ENCODE measurements at places on chromosomes 12 and 14. TPM values are rescaled to one million over a fixed set of nuclear protein-coding genes. Genes with fewer than 3 reads are reported as not detected.

- DNase-seq = no peak
Observed at GRCh38 chr14:99272899-99273765, 1.1 kb upstream of the BCL11B start.

DNA sequence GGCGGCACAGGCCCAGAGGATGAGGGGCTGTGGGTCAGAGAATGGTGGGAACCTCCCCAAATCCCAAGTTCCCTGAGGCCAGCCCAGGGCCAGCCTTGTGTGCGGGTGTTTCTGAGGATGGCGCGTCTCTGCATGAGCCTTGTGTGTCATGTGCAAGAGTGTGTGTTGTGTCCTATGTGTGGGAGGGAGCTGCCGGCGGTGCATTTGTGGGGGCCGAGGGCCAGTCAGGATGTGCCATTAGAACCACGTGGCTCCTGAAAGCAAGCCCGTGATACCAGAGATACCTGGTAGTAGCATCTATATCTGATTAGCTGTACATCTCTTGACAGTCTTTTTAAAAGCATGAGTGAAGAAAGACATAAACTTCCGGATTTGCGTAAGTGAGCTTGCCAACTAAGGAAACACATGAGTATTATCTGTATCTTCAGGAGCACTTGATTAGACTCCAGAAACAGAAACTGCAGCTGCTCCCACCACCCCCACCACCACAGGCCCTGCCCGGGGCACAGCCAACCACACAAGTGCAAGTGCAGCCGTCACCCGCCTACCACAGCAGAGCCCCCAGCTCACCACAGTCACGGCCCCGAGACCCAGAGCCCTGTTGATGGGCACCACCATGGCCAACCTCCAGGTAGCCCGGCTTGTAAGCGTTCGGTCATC lies 19.2 kb downstream of the DDX51 start:
- DNase-seq = no peak

- DNase-seq = no peak
Observed at GRCh38 chr12:96045566-96045965, 10.2 kb upstream of the LTA4H start.

MMP17 gene
- 0.47 TPM for total RNA-seq

NOVA1 gene
- total RNA-seq = 1.9 TPM
